ENCODE measurements at places on chromosomes 2 and 18.

DNA sequence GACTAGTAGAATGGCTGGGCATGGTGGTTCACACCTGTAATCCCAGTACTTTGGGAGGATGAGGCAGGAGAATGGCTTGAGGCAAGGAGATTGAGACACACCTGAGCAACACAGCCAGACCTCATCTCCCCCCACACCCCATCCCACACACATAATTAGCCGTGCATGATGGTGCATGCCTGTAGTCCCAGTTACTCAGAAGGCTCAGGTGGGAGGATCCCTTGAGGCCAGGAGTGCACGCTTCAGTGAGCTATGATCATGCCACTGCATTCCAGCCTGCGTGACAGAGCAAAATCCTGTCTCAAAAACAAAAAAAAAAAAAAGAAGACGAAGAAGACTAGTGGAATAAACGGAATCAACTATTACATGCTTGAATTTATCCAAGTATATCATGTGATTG is 150.0 kb downstream of the STK39 start:
- no peak for DNase-seq

DNA sequence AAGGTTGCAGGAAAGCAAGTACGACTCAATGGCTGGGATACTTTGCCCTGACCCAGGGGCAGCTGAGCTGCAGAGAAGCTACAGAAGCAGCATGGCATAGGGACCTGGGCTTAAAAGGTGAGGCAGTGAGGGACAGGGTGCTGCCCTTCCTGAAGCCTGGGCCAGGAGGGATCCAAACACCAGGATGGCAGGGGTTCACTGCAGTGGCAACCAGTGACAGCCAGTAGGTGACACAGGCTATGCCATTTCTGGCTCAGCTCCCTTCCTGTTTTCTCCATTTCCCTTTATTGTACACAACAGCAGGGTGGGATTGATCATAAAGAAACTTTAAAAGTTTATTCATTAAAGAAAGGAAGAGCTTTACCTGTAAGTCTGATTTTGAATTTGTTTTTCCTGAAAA is 48.8 kb downstream of the CABYR start:
- no peak for DNase-seq

DNA sequence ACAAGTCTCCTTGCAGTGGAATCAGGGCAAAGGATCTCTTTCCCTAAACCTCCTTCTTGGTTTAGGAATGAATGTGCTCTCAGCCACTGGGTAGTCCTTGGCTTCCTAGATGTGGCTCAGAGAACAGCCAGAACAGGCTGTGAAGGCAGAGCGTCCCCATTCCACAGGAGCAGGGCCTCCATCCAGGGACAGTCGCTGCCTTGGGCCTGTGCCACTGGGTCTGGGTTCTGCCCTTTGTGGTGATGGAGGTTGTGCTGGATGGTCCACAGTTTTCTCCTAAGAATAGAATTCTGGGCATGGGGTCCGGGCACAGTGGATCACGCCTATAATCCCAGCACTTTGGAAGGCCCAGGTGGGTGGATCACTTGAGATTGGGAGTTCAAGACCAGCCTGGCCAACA is 516.5 kb upstream of the RAB6C start:
- no peak for DNase-seq

DNA sequence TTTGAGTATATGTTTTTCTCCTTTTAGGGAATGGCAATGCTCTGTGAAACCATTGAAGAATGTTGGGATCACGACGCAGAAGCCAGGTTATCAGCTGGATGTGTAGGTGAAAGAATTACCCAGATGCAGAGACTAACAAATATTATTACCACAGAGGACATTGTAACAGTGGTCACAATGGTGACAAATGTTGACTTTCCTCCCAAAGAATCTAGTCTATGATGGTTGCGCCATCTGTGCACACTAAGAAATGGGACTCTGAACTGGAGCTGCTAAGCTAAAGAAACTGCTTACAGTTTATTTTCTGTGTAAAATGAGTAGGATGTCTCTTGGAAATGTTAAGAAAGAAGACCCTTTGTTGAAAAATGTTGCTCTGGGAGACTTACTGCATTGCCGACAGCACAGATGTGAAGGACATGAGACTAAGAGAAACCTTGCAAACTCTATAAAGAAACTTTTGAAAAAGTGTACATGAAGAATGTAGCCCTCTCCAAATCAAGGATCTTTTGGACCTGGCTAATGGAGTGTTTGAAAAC is 82.3 kb downstream of the ACVR2A start:
- no peak for DNase-seq

- DNase-seq, result no peak
Measured at GRCh38 chr18:48843162-48843561, 107.6 kb downstream of the SMAD7 start.

DNA sequence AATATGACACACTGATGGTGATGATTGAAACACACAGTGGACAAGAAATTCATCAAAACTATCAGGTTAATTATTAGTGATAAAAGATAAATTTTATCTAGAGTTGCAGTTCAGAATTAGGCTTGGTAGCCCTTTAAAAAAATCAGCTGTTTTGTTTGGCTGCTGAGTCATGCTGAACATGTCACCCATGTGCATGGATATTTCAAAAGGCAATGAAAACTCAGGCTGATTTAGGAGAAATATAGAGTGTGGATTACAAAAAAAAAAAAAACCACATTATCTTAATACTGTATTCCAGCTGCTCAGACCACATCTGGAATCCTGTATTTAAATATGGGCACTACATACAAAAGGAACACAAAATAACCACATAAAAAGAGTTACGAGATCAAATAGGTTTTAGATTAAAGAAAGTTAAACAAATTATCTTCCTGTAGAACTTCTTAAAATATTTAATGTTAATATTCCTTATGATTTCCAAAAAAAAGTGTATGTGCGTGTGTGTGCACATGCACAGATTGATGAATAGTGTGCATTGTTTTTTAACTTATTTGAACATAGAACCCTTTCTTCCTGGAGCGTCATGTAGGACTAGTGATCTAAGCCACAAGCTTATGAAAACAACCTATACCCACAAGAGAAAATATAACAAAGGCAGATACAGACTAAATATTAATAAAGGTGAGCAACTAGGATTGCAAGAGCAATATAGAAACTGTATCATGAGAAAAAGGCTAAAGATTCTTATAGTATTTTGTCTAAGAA is 186.2 kb downstream of the STK39 start:
- no peak for DNase-seq

DNA sequence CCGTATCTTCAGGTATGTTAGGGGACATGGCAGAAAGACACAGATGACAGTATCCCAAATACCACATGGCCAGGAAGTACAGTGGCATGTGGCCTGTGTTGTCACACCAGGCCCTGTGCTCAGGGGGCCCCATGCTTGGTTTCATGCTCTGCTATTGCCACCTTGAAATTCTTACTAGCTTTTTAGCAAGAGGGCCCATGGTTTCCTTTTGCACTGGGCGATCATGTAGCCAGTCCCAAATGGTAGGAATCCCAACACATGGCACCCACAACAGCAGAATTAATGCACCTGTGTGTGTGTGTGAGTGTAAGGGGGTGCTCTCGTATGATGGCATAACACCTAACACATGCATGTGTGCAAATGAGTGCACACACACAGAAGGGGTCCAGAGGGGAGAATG is 39.2 kb downstream of the MYO7B start:
- DNase-seq, result no peak

GRCh38 chr2:215422676-215423075 is 13.2 kb downstream of the FN1 start:
- DNase-seq, result no peak

- no peak for DNase-seq
Measured at GRCh38 chr18:3016585-3017297, 3.8 kb upstream of the LPIN2 start.

DNA sequence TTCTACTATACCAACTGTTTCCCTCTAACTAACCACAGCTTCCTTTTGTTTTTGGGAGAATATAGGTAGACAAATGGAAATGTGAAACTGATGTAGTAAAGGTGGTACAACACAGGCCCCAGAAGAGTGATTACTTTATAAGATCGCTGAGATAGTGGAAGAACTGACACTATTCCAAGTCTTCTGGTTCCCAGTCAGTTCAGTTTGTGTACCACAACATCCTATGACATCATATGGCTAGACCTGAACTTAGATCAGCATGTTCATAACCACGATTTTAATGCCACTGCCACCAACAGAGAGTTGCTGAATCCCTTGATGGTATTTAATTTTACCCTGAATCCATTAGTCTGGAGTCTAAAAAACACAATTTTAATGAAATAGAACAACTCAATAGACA is 328.9 kb downstream of the GPD2 start:
- DNase-seq, result no peak

- DNase-seq, result no peak
Measured at GRCh38 chr18:56001576-56001975, 413.6 kb upstream of the TCF4 start.

- DNase-seq, result no peak
Measured at GRCh38 chr2:41949883-41950665, 97.7 kb upstream of the PKDCC start.

GRCh38 chr2:206388698-206389097 is 54.6 kb upstream of the ADAM23 start:
- DNase-seq, result no peak

DNA sequence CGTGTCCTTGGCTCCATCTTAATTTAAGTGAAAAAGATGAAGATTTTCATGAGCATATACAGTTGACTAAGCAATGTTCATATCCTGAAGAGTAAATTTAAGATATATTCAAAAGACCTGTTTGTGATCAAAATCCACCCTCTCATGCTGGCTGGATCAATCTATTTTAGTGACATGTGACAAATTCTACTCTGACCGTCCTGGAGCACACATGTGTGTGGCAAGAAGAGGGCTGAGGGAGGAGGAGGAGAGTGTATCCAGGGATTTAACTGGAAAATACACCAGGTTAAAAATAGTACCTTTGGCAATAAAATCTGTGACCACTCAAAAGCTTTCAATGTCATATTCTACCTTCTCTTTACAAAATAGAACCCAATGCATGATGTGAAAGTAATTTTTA is 228.7 kb downstream of the PID1 start:
- DNase-seq, result no peak

GRCh38 chr2:190984595-190984994 is 29.4 kb downstream of the STAT1 start:
- no peak for DNase-seq

GRCh38 chr2:173991856-173992588 is 26.8 kb upstream of the SP3 start:
- DNase-seq, result no peak

DNA sequence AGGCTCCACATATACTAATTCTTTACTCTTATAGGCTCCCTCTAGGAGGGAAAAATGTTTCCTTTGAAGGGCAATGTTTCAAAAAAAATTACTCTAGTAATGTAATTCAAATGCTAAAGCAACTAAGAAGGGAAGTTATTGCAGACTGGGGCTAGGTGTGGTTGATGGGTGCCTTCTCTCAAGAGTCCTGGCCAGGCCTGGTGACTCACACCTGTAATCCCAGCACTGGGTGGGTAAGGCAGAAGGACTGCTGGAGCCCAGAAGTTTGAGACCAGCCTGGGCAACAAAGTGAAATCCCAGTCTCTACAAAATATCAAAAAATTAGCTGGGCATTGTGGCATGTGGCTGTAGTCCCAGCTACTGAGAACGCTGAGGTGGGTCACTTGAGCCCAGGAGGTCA is 31.2 kb upstream of the CDKL4 start:
- DNase-seq, result peak; percentile 27

GRCh38 chr2:75199428-75200011 is at the start of gene TACR1:
Gene TACR1 (minus strand): TSS chr2:75199520. CDS start chr2:75198934, 586 bp downstream.
- DNase-seq, result no peak

GRCh38 chr18:68822926-68823325 is 25.0 kb downstream of the CCDC102B start:
- no peak for DNase-seq

- no peak for DNase-seq
Measured at GRCh38 chr2:3427272-3427671, 47.8 kb downstream of the TRAPPC12 start.

DNA sequence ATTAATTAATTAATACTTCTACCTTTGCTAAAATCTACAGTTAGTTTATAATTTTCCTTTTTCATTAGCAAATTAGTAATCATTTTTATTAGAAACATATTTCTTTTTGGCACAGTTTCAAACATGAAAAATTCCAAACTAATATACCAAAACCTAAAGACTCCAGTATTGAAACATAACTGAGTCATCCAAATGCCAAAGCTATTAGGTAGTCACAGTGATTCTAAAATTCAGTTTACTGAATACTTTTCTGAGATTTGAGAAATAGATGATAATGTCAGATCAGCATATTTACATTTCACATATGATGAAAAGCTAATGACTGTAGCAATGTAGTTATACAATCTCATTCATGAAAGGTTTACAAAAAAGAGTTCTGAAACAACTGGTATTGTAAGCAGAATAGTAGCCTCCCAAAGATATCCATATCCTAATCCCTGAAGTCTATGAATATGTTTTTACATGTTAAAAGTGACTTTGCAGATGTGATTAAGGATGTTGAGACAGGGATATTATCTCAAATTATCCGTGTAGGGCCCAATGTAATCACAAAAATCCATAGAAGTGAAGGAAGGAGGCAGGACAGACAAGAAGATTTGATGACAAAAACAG is 680.2 kb upstream of the CHAC2 start:
- DNase-seq, result no peak

DNA sequence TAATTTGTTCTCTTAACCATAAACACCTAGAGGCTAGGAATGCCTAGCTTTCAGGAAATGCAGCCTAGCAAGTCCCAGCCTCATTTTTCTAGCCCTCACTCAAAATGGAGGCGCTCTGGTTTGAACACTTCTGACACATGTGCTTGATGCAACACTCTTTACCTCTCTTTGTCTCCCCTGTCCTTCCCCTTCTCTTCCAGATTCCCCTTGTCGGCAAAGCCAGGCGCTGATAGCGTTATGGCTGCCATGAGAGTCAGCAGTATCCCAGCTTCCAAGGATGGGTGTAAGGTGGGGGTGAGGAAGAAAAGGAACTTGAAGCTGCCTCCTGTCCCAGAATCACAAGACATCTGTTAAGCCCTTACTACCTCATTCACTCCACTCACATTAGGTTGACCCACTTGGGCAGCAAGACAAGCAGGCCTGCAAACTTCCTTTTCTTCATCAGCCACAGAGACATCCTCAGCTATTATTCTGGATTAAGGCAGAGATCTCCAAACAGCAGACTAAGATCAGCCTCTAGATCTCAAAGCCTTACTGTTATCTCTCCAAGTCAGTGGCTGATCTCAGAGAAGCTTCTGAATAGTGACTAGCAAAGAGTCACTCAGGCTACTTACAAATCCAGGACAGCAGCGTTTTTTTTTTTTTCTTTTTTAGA is 1.9 kb upstream of the ST3GAL5 start:
- DNase-seq, result no peak

DNA sequence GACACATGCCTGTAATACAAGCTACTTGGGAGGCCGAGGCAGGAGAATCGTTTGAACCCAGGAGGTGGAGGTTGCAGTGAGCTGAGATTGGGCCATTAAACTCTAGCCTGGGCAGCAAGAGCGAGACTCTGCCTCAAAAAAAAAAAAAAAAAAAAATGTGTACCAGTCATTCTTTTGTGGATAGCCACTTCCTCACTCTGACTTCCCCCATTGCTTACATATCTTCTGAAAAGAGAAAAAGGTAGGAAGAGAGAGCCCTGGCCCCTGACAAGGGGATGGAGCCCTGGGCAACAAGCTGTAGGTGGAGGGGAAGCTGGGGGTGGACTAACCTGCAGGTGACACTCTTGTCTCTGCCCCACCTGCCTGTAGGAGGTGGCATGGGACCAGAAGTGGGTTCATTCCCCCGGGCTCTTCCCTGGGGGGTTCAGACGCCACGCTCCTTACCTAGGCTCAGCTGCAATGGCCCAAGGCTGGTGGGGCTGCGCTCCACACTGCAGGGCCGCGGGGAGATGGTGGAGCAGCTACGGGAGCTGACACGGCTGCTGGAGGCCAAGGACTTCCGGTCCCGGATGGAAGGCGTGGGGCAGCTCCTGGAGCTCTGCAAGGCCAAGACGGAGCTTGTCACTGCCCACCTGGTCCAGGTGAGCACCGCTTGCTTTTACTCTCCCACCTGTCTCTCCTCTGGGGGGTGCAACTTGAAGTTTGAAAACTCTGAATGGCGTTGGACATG is 39.1 kb downstream of the PCARE start:
- DNase-seq, result no peak
